NCI-H2081 (cell line): ENCODE measurements at places on chromosomes 3 and 15.
A peak's percentile ranks its signal among the peaks of the same experiment; 100 is the strongest.

DNA sequence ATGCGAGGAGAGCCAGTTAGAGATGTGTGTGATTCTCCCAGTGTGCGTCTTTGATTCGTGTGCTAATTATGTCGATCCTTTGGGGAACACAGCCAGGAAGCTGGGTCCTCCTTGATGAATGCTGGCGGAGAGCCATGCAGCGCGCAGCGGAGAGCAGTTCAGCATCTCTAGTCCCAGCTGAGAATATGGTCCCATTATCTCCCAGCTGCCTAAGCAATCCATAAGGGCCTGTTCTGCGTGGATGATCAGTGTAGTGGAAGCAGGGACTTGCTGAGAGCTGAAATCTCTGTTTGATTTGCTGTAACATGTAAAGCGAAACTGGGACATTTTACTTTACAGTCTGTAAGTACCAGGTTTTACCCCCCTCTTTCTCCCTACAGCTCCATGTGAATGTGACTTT is 412.7 kb downstream of the CNTN4 start:
- peak; percentile 60 for DNase-seq

DNA sequence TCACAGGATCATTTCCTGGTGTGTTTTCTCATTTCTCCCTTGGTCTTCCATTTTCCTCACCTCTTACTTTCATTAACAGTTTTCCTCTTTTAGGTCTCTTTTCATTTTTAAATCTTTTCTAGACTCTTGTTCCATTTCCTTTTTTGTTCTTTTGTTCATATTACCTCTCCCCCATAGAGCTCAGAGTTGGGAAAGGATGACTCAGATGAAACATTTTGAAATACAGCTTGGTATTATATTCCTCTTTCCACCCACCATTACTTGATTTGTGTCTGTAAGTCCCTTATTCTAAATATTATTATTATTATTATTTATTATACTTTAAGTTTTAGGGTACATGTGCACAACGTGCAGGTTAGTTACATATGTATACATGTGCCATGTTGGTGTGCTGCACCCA is 153.1 kb downstream of the VGLL3 start:
- DNase-seq, result no peak

- DNase-seq, result no peak
Measured at GRCh38 chr15:100731267-100732152, 129.1 kb downstream of the ASB7 start.

- no peak for DNase-seq
Measured at GRCh38 chr3:37625690-37626360, 235.9 kb upstream of the CTDSPL start.

- DNase-seq, result no peak
Measured at GRCh38 chr3:31203960-31204795, 309.7 kb upstream of the GADL1 start.

GRCh38 chr15:68789091-68789490 is 31.6 kb downstream of the ANP32A start:
- no peak for DNase-seq

DNA sequence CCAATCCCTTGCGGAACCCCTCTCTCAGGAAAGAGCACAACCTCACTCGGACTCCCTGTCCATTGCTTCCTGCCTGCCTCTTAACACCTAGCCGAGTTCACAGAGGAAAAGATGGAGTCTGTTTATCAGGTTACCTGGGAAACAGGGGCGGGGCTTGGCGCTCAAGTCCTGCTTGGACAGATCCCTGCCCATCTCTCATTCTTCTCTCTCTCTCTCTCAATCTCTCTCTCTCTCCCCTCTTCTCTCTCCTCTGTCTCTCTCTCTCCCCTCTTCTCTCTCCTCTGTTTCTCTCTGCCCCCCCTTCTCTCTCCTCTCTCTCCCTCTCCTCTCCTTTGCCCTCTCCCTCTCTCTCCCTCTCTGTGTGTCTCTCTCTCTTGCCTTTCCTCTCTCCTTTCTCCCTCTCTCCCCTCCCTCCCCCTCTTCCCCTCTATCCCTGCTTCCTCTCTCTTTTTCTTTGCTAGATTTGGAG is at the start of gene EFHB:
TSS of gene EFHB (minus strand) at position 120 of the 469 bp plus-strand sequence. CDS start 199 bp downstream, outside the sequence.
- DNase-seq, result peak; percentile 71

- no peak for DNase-seq
Measured at GRCh38 chr15:74380361-74381189, 13.1 kb upstream of the CYP11A1 start.

DNA sequence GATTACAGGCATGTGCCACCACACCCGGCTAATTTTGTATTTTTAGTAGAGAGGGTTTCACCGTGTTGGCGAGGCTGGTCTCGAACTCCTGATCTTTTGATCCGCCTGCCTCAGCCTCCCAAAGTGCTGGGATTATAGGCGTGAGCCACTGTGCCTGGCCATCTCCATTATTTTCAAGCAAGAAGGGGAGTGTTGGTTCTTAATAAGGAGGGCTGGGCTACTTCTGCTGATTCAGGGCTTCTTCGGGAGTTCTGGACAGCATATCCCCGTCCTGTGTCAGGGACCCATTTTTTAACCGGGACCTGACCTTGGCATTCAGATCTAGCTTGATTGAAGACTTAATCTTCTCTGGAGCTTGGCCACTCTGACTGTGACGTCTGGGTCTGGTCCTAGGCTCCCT is 74.1 kb upstream of the SYN2 start:
- no peak for DNase-seq

GRCh38 chr15:63066272-63066671 is 23.7 kb downstream of the TPM1 start:
- DNase-seq, result no peak

- no peak for DNase-seq
Measured at GRCh38 chr15:66017792-66018487, 148.6 kb downstream of the RAB11A start.

DNA sequence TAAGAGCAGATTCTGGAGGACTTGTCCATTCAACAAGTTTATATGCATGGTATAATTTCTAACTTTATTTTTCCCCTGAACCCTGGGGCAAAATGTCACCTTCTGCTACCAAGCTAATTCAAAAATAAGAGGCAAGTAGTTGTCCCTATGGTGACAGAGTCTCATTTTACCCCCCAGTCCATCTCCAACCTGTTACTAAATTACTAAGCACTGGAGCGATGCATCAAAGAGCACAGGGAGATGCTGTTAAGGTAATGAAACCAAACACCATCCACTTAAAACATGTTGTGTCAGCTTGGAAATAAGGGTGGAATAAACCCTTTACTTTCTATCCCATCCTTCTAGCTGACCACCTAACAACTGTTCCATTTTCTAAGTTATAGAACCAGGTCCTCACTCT is 417.4 kb upstream of the ATP11B start:
- DNase-seq, result no peak

DNA sequence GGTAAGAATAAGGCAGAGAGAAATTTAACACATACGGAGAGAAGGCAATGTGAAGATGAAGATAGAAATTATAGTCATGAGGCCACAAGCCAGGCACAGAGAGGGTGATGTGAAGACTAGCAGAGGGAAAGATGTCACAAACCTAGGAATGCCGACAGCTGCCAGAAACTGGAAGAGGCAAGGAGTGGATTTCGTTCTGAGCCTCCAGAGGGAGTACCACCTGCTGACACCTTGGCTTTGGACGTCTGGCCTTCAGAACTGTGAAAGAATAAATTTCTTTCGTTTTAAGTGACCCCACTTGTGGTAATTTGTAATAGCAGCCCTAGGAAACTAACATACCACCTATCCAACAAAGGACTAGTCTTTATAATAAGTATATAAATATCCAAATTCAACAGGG is 5.0 kb upstream of the SGO1 start:
- DNase-seq, result no peak

GRCh38 chr3:21392526-21392925 is 358.5 kb downstream of the ZNF385D start:
- DNase-seq, result no peak

- DNase-seq, result peak; percentile 3
Measured at GRCh38 chr3:19543212-19543841, 390.7 kb downstream of the EFHB start.

DNA sequence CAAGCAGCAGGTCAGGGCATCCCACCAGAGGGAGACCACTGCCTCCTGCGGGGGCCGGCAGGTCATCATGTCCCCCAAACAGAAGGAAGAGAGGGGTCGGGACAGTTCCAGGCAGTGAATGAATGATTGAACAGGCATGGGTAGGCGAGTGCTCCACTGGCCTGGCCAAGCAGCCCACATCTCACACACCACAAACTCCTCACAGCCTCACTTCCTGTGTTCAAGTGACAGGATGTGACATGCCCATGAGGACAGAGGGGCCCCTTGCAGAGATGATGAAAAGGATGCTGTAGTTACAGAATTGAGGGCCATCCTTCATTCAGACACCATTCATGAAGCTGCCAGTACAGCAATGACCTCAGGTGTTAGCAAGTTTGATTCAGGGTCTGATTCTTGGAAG is 3.7 kb downstream of the IQSEC1 start:
- DNase-seq, result no peak

- no peak for DNase-seq
Measured at GRCh38 chr3:64093211-64093610, 69.9 kb upstream of the PSMD6 start.

- DNase-seq, result peak; percentile 72
Measured at GRCh38 chr3:192816351-192816750, 89.0 kb upstream of the FGF12 start.

DNA sequence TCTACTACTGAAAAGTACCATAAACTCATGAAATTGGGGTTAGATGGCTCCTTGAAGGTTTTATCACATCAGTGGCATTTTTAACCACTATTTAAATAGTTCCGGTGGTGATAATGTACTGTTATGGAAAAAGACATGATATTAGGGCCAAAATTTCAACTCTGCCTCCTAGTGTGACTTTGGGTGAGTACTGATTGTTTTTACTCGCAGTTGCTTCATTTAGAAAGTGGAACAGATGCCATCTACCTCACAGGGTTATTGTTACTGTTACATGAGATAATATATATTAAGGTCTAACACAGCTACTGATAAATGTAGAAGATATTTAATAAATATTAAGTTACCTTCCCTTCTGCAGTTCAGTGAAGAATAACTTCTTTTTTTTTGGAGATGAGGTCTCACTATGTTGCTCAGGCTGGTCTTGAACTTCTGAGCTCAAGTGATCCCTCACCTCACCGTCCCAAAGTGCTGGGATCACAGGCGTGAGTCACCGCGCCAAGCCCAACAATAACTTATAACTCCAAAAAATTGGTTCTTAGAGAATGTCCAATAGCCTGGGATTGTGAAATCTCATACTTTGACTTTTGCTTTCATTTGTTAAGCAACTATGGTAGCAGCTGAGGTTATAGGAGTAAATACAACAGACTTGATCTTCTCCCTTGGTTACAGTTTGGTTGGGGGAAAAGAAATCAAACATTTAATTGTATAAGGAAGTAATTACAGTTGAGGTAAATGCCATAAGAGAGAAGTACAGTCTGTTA is 48.3 kb downstream of the MEF2A start:
- no peak for DNase-seq

DNA sequence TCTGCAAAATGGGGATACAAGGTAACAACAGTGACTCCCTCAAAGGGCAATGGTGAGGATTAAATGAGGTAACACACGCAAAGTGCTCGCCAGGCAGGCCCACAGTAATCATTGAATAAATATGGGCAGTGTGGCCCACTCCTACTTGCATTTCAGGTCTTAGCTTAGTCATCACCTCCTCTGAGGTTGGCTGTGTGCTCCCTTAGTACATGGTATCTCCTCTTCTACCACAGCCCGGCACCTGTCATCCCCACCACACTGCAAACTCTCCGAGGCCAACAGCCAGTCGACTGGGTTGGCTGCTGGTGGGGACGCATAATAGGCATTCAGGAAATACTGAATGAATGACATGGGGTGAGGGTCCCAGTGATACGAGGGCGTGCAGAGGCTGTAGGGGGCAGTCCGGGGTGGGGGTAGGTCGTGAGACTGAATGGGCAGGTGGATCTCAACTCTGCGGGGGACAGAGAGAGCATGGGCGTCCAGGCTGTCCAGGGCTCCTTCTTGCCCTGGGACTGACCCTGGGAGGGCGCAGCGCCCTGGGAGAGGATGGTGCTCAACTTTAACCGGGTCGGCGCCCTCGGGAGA is 375 bp upstream of the MYZAP start:
- no peak for DNase-seq

DNA sequence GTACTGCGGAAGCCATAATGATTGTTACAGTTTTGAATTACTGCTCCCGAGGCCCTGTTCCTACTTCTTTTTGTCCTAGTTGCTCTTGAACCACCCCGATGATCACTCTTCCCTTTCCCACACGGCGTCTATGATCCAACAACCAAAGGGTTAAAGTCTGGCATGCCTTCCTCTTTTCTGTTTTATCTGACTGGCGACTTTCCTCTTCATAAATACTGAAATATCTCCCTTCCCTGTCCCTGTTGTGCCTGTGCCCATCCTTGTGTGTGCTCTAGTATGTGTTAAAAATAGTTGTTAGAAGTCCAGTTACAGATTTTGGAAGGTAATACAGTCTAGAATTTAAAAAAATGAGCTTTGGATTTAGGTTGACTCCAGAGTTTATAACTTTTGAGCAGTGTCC is 83.6 kb downstream of the AKAP13 start:
- DNase-seq, result no peak

- no peak for DNase-seq
Measured at GRCh38 chr3:179450901-179451264, 387 bp downstream of the GNB4 start.

DNA sequence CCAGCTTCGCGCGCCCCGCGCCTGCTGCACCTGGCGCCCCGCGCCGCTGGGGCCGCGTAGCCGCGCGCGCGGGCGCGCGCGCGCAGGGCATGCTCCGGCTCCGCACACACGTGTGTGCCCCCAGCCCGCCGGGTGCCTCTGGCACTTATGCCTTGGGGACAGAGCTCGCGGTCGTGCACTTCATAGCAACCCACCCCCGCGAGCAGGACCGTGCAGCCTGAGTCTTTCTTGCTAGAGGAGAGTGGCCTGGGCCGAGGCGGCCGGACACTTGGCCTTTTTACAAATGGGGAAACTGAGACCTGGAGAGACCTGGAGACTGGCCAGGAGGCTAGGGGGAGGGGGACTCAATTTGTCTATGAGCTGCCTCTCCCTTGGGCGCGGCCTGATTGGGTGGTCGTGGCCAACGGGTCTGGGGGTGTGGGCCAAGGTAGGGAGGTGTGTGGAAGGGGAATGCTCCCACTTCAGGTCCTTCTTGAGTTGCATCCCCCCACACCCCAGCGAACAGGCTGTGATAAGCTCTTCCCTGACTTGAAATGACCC is 562 bp downstream of the NBEAL2 start:
- peak; percentile 35 for DNase-seq

DNA sequence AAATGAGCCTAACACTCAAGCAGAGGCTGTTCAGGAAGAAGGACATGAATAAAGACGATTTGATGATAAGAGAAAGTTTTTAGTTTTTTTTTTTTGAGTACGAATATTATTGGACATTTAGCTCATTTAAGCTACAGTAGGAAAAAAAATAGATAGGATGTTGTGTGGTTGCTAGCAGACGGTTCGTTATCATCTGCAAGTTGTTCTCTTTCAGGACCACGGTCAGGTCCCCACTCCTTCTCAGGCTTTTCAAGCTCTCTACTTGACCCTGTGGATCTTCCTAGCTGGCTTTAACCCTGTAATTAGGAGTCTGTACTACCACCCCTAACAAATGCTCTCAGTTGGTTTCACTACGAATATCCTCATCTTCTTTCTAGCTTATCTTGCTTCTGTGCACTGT is 1.1 kb downstream of the KCNH8 start:
- DNase-seq, result no peak

GRCh38 chr3:134076851-134077250 is 47.1 kb upstream of the SLCO2A1 start:
- DNase-seq, result no peak
